HCT116 (cell line): ENCODE measurements at places on chromosomes 6 and 20.

DNA sequence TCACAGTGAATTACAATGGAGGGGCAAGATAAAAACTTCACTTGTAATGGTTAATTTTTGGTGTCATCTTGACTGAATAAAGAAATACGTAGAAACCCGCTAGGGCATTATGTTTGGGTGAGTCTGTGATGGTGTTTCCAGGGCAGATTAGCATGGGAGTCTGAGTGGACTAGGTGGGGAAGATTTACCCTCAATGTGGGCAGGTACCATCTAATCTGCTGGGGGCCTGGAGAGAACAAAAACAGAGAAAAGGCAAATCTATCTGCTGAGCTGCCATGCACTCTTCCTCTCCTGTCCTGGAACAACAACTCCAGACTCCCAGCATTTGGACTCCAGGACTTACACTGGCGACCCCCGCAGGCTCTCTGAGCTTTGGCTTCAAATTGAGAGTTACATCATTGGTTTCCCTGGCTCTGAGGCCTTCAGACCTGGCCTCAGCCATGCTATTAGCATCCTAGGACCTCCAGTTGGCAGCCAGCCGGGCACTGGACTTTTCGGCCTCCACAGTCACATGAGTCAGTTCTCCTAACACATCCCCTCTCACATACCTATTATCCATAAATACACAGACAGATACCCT, 19.7 kb downstream of the NINL start:
- no peak for DNase-seq

DNA sequence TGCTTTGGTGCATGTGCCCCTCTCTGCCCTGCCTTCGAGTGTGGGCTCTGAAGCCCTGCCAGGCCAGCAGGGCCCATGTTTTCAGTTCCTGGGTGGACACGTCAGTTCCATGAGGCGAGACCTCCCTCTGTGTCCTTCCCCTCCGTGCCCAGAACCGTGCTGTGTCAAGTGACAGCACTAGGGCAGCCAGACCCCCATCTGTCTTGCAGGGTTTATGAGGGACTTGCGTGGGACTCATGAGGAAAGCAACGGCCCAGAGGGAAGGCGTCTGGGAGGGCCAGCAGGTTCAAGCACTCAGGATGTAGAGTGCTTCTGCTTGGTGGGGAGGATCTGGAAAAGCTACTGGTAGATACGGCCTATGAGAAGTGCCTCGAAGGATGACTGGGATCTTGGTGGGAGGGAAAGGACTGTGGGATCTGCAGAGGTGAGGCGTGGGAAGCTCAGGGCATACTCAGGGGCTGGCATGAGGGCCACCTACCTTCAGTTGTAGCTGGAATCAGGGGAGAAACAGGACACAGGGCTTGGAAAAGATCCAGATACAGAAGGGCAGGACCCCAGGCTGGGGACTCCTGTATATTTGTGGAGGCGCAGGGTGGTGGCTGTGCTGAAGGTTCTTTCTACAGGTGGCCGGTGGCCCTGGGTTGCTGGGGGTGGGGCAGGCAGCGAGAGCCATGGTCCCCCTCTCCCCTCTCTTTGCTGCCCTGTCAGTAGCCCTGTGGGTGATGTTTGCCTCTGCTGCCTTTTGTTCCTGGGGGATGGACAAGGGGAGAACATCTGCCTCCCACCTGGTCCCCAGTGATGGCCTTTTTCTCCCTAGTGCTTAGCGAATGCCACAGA, 5.5 kb downstream of the NPEPL1 start:
- no peak for DNase-seq

GRCh38 chr6:75581231-75581630, 20.4 kb upstream of the SENP6 start:
- no peak for DNase-seq

DNA sequence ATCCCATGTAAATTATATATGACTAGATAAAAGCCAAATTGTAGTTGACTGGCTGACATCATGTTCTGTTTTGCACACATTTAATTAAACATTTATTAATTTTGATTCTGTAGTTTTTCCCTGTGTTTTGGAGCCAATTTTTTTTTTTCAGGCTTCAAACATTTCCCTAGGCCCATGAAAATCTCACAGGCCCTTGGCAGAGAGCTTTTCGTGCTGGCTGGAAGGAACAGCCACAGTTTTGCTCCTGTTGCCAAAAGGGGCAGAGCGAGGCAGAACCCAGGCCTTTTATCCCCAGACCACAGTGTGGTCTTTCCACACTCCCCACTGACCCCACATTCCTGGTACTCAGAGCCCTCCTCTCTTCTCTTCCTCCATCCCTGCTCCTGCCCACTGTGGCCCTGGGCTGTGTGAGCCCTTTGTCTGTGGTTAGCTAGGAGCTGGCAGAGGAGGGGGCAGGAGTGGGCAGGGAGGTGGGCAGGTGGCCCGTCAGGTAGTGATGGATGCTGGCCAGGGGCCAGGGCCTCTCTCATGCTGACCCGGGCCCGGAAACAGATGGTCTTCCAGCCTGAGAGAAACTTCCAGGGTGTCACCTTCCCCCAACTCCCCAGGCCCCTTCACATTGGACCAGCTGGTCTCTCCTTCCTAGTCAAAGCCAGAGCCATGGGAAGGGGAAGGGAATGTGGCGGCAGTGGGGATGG, 19.4 kb upstream of the CCM2L start:
- DNase-seq, result no peak

DNA sequence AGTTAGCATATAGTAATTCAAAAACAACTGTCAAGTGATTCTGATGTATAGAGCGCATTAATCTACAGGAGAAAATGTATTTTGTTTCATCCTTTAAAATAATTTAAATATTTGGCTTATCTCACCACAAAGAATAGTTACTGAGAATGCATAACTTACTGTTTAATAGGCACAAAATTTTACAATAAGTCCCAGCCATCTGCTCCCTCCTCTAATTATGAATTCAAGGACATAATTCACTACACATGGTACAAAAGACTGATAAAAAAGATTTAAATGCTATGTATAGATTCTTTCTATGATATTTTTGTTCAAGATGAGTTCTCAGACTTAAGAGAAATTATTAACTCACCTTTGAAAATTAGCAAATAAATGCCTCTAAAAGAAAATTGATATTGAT, 242.0 kb downstream of the FUT9 start:
- no peak for DNase-seq

DNA sequence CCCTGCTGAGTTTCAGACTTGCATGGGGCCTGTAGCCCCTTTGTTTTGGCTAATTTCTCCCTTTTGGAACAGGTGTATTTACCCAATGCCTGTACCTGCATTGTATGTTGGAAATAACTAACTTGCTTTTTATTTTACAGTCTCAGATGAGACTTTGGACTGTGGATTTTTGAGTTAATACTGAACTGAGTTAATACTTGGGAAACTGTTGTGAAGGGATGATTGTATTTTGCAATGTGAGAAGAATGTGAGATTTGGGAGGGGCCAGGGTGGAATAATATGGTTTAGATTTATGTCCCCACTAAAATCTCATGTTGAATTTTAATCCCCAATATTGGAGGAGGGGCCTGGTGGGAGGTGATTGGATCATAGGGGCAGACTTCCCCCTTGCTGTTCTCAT, 99.1 kb upstream of the IRAK1BP1 start:
- no peak for DNase-seq

DNA sequence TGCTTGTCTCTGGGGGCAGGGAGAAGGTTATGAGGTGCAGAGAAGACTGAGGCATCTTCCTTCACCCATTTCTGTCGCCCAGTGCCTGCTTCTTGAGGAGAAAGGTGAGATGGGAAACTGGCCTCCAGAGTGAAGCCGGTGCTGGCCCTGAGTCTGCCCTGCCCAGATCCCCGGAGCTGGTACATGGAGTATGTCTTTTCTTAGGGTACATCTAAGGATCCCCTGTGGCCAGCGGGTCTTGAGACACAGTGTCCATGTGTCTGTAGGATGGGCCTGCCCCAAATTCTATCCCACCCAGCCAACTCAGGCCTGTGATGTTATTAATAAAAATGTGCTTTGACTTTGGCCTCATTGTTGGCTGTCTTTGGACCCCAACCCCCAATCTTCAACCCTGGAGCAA, 8.8 kb upstream of the BAK1 start:
- DNase-seq, result no peak

GRCh38 chr6:36336779-36337241, at the start of gene BNIP5:
TSS of gene BNIP5 (minus strand) at chr6:36336888. CDS start at chr6:36330690, 6,198 bp downstream.
- no peak for DNase-seq

DNA sequence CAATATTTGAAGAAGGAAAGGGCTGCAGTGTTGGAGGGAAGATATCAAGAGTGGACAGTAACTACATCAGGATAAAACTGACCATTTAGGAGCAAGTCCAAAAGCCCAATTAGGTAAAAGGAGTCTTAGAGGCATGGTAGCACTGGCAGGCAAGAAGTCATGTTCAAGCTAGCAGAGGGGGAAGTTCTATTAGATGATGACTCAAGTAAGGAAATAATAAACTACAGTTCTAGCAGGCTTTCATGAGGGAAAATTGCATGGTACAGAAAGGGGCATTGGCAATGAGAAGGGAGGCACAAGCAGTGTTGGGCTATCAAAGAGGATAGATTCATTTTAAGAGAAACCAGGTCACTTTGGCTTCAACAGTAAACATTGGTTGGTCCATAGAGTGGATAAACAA, 156.1 kb upstream of the PTPRK start:
- no peak for DNase-seq

- no peak for DNase-seq
Measured at GRCh38 chr20:58549231-58550209, 34.3 kb upstream of the APCDD1L start.
